ENCODE measurements at places on chromosomes 4 and X.

DNA sequence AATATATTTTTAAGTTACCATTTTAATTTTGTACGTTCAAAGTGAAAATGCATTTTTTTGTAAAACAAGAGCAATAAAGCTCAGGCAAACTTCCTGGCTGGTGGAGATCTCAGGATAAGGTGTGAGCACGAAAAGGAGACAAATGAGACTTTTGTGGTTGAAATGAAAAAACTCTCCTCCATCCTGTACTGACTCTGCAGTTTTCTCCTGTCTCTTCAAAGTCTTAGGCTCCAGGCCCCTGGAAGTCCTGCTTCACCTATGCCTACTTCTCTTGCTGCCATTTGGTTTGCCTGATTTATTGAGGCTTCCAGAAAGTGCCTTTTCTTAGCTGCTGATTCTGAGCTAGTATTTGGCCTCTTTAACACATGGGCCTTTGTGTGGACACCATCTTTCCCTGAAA, 77.7 kb downstream of the MAML3 start:
- DNase-seq, result no peak

DNA sequence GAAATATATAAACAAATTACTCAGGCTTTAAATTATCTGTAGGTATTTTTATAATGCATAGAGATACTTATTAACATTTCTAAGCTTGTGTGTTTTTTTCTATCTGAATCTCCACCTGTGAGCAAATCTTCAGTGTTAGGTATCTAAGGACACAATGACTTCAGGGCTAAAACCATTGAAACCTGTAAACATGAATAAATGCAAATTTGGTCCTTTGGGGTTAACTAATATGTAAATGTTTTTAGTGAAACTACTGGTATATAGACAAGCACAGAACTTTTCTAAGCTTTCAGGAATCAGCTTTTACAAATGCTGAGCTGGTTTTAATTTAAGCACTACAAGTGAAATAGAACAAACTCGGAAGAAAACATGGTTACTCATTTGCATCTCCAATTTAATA, 147.9 kb downstream of the FBXO8 start:
- no peak for DNase-seq

- DNase-seq, result no peak
Observed at GRCh38 chr4:119016636-119017035, 119.0 kb upstream of the MYOZ2 start.

DNA sequence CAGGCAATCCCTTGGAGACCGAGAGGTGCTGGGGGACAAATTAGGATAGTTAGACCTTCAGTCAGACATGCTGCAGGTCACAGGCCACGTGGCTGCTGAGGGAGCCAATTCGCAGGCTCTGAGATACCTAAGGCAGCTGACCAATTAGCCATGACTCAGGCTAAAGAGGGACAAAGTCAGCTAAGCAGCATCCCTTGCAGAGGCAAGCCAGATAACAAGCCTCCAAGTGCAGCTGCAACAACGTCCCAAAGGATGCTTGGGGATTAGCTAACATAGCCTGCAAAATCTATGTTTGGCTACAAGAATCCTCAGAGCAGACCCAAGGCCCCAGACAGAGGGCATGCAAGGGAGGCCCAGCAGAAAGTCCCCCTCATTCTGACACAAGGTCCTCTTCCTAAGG, 93.5 kb downstream of the SEL1L3 start:
- no peak for DNase-seq

DNA sequence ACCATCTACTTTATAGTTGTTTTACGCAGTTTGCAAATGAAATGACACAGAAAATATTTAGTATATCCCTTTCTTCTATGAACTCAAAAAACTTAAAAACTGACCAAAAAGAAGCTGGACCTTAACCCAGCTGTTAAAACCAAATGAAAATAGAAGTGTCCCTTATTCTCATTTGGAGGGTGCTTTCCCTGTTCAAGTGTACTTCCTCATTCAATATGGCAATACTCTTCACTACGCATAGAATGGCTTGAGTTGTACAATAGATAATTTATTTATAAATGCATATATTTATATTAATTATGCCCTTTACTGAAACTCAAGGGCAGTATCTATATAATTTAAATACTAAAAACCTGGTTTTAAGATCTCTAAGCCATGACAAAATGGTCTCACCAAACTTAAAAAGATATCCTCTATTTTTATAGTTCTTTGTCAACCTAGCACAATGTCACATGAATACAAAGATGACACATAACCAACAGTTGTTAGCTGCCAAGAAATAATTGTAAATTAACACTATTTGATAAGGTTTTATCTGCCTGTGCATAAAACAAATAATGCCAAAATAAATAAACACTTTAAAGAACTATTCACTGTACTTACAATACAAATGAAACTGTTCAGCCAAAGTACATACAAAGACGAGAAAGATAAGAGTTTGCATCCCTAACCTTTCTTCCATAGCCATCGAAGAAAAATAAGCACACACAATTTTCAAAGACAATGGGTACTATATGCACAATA, 25.2 kb downstream of the YTHDC1 start:
- no peak for DNase-seq

DNA sequence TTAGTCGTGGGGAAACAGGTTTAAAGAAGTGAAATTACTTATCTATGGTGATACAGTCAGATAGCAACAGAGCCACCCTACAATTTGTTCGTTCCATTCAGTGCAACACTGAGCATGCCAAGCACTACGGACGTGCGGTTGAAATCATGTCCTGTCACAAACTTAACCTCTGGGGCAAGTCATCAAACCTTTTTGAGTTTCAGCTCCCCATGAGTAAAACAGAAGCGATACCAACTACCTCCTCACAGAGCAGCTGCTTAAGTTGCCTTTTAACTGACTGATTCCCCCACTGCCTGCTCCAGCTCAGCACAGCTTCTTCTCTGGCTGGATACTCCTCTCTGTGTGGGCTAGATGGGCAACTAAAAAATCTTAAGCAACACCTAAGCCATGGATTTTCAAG, 36.0 kb downstream of the LHFPL1 start:
- DNase-seq, result no peak

- DNase-seq, result no peak
Observed at GRCh38 chrX:64202808-64203325, 2.6 kb downstream of the AMER1 start.

GRCh38 chr4:137705171-137705783, 173.0 kb upstream of the PCDH18 start:
- DNase-seq, result no peak

- DNase-seq, result no peak
Observed at GRCh38 chr4:17773135-17773698, 8.2 kb downstream of the FAM184B start.

DNA sequence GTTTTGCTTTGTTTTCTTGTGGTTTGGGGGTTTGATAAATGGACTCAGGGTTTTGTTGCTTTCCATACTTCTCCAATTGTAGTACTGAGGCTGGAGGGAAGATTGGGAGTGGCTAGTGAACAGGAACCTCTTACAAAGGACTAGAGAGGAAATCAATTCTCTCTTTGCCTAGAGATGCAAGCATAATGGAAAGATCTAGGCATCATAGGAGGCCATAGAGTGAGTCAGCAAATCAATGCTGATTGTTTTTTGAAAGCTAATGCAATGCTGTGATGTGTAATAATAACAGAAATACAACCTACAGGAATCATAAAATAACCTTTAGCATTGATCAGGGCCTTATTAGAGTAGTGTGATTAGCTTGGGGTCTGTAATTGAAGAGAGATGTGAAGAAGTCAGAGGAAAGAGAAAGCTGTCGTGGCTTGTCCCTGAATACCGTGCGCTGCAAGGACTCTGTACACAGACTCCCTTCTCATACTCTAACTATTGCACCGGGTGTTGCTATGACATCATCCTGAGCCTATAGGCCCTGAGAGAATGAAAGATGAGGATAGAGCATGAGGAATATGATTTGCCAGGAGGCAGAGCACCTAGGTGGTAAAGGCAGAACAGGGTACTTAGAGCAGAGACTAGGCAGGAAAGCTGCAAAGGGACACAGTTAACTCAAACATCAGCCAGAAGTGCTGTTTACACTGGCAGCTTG, 29.3 kb upstream of the GPR101 start:
- no peak for DNase-seq

DNA sequence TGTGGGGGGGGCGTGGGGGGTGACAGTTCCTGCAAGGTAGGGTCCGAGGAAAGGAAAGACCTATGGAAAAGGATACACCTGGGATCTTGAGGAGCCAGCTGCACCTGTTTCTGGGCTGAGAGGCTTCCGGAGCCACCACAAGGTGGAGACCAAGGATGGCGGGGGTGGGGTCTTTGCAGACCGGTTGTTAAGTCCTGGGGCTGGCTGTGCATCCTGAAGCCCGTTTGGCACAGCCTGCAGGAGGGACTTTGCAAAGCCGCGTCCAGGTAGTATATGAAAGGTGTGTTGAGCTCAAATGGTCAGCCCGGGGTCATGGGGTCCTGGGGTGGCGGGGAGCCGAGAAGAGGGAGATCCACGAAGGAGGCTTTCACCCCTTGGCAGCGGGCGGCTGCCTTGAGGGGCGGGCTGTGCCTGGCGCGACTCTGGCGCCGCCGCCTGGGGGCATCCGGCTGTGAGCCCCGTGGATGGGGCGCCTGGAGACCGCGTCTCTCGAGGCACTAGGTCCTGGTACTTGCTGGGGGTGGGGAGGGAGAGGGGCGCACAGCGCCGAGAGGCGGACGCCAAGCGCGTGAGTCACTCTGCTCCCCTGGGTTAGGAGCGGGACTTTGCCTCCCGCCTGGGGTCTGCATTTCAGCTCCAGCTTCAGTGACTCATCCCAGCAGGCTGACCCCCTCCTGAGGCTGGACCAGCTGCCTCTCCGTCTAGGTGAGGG, 58.2 kb upstream of the DYNLT3 start:
- DNase-seq, result no peak

GRCh38 chrX:37685381-37686359, at the start of gene XK:
Gene XK (plus strand): TSS chrX:37685791. CDS start chrX:37685962, 171 bp downstream.
- no peak for DNase-seq

- no peak for DNase-seq
Observed at GRCh38 chrX:41984628-41985027, 61.3 kb upstream of the CASK start.

DNA sequence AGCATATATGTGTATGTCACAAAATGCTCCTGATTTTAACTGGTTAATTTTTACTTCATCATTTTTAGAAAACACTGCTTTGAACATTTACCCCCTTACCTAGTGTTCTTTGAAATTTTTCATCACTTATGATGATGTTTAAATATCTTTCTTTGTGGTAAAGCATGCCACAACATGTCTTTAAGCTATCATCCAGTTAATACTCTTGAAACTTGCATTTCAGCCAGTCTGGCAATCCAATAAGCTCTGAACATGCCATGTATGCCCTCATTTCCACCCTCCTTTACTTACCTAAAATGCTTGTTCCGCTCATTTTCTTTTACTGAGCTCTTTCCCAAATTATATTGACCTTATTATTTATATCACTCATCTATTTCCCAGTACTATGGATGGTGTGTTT, 581.2 kb downstream of the RAPGEF2 start:
- no peak for DNase-seq

DNA sequence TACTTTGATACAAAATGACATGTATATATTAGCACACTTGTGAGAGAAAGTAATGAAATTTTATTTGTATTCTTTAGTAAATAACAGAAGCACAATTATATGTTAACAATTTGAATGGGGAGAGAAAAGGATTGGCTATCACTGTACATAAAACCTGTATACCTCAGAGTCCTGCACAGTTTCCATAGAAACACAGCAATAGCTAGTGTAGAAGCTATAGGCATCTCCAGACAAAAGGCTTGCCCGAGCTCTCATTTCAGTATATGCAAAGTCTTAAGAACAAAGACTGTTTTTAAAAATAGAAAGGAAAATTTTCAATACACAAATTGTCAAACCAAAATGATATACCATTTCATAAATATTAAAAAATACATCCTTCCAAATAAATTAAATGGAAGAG, 38.5 kb downstream of the GPM6A start:
- no peak for DNase-seq

DNA sequence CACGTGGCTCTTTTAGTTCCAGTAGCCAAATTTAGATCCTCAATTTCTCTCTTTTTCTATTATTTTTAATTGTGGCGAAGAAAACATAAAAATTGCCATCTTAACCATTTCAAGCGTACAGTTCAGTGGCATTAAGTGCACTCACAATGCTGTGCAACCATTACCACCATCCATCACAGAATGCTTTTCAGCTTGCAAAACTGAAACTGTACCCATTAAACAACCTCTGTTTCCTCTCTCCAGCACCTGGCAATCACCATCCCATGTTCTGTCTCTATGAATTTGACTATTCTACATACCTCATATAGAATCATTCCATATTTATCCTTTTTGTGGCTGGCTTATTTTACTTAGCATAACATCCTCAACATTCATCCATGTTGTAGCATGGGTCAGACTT, 74.9 kb downstream of the METTL14 start:
- no peak for DNase-seq

GRCh38 chrX:39877905-39878304, 219.9 kb downstream of the BCOR start:
- no peak for DNase-seq

DNA sequence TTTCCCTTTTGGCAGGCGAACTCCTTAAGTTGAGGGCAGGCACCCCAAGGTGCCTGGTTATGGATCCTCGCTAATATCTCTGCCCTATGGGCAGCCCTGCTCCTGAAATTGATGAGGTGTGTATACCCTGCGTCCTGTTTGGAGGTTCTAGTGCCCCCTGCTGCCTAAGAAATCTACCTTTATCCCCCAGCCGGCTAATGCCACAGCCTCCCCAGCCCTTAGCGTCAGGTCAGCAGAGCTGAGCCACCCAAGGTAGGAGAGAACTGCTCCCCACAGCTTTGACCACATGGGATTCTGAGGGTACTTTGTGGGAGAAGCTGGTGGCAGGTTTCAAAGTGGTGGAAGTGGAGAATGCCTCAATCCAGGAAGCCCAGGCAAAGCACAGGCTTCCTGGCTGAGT, 50.8 kb downstream of the ANAPC4 start:
- no peak for DNase-seq

DNA sequence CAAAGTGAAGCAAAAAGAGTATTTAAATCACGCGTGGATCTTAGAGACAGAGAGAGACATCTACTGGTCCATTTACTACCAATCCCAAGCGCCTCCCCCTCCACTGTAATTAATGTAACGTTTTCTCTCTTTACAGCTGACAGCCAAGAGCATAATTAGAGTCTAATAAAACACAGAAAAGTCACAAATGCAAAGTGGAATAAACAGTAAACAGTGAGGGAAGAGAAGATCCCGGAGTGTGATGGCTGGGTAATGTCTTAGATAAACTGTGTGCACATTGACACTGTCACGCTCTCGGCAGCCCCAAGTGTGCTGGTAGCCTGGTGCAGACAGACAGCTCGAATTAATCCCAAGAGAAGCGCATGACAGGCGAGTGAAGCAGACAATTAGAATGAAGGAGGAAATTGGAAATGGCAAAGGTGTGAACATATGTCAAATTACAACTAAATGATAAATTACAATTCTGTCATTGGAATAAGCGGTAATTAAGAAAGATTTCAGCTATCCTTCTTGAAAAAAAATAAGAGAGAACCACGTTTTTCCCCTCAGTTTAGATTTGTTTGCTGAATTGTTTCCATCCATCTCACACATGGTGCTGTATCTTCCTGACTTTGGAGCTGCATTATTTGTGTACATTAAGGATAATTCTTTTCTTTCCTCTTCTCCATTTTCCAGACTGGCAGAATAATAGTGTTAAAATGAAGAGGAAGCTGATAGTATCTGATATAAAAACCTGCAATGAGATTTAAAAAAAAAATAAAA, 100.1 kb downstream of the CXXC4 start:
- no peak for DNase-seq

- no peak for DNase-seq
Observed at GRCh38 chr4:84501721-84502267, 2.7 kb upstream of the NKX6-1 start.

- DNase-seq, result no peak
Observed at GRCh38 chrX:23333842-23334520, 668 bp upstream of the PTCHD1 start.

GRCh38 chr4:165394275-165394674, 15.5 kb downstream of the CPE start:
- DNase-seq, result no peak
